ENCODE measurements at places on chromosomes 5 and 9.

DNA sequence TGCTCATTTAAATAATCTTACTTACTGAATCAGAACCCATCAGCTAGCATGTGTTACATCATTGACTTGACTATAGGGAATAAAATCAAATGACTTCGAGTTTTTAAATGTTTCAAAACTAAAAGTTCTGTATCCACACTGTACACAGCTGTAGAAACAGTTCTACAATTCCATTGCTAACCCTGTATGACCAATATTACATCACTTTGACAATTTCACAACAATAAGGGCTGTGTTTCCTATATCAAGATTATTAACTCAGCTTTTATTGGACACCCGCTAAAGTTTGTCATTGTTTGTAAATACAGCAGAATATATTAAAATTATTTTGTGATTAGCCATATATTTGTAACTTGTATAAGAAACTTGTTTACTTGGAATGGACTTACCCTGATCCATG lies 540.8 kb downstream of the PRELID2 start:
- DNase-seq: no peak

GRCh38 chr9:105114318-105114717 lies 130.1 kb upstream of the SLC44A1 start:
- DNase-seq: no peak

DNA sequence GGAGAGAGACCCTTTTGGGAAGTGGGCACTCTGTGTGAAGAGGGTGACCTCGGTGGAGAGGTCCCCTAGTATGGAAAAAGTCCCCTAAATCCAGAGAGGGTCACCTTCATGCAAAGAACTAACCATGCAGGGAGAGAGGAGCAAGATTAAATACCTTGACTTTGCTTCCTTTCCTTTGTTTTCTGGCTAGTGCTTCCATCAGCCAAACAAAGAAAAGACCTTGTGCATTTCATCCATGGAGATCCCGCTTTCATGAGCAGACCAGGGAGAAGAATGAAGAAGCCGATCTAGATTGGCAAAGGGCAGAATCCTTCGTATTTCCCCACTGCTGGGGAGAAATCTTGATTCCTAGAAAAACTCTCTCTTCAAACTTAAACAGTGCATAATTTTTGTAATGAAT lies 813.3 kb upstream of the CDH6 start:
- no peak for DNase-seq

DNA sequence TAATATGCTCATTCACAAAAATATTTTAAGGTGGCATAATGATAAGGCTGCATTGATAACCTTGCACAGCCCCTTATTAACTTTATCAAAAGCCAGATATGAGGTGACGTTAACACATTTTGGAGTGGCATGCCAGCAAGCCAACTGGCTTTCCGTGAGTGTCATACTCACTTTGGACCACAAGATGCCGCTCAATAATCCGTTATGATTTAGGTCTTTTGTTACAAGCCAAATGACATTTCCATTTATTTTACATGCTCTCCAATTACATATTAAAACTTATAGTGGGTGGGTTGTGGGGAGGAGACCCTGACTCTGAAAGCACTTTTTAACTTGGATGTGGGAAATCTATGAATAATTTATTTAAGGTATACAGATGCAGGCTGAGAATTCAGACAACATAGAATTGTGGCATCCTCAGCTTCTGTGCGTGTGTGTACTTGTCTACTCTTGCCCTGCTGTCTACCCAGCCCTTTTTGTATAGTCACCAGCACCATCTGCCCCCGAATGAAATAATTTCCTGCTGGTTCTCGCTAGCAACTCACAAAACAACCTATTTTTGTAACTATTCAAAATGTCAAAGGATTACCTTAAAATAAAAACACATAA lies 305.1 kb downstream of the PSAT1 start:
- no peak for DNase-seq

GRCh38 chr9:13278023-13278367 lies 1.5 kb downstream of the MPDZ start:
- DNase-seq: no peak

GRCh38 chr9:106639873-106640568 lies 222.9 kb upstream of the ZNF462 start:
- no peak for DNase-seq

GRCh38 chr9:21902136-21902535 lies 92.1 kb downstream of the CDKN2A start:
- DNase-seq: no peak

DNA sequence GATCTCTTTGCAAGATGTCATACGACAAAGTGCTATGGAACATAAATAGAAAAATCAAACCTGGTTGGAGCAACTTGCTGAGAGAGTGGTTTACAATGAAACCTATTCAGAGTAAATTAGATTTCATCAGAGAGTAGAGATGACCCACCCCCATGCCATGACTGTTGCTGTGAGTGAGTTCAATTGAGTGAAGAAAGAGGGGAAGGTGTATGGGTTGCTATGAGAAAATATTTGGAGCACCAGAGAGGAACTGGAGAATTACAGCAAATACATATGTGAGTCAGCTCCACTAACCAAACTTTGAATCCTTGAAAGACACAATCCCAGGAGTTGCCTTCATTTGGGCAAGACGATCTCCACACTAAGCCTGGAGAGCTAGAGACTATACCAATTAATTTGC lies 217.2 kb downstream of the RFX3 start:
- DNase-seq: no peak

GRCh38 chr5:92424785-92425426 lies 1041.8 kb upstream of the ARRDC3 start:
- DNase-seq: no peak

DNA sequence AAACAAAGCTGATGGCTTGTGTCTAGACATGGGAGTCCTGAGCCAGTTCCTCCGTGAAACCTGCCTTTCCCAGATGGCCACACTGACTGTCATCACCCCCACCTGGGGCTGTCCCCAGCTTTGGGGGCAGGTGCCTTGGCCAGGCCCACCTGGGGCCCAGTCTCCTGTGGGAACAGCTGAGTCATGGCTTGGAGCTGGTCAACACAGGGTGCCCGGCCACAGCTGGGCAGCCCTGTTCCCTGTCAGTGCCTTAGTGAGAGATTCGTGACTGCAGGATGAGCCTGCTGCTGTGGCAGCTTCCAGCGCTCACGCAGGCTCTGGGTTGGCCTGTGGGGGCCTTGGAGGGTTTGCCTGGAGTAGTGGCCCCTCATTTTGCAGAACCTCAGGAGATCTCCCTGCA lies 56.5 kb downstream of the COL5A1 start:
- DNase-seq: no peak

DNA sequence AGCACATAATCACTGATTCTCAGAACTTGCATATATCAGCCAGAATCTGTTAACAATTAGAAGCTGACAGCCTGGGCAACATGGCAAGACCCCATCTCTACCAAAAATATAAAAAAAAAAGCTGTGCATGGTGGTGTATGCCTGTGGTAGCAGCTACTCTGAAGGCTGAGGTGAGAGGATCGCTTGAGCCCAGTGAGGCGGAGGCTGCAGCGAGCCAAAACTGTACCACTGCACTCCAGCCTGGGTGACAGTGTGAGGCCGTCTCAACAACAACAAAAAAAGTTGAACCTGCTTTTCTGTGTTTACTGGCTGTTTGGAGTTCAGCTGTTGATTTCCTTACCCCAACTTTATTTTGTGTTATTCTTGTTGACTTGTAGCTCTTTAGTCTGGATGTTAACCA lies 66.8 kb downstream of the GOLPH3 start:
- no peak for DNase-seq

DNA sequence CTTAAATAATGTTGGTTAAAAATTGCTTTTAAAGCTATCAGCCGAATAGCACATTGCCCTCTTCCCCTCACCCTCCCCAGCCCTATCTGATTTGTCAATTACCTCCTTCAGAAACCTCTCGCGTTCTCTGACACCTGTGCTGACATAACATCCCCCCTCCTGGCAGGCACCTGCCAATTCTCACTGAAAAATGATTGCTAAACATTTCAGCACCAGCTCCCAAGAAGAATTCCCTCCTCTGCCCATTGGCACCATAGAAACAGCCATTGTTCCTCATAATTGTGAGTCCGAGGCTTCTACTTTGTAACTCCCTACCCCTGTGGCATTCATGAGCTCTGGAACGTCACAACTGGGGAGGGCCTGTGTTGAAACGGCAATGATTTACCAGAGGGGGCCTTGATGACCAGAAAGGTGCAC lies 20.2 kb downstream of the CDH6 start:
- DNase-seq: no peak

DNA sequence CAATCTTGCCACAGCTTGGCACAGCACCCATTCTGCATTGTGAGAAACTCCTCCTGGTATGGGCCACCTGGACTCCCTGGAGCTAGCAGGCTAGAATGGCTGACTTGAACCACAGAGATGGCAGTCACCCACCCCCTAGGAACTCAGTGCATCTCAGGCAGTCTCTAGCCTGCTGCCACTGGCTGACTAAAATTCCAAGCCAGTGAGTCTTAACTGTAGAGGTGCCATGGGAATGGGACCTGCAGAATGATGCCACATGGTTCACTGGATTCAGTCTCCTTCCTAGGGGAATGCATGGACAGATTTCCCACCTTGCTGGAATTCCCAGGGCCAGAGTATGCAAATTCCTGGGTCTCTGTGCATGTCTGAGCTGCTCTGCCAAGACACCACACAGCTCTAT lies 382.9 kb downstream of the MAN2A1 start:
- DNase-seq: no peak

DNA sequence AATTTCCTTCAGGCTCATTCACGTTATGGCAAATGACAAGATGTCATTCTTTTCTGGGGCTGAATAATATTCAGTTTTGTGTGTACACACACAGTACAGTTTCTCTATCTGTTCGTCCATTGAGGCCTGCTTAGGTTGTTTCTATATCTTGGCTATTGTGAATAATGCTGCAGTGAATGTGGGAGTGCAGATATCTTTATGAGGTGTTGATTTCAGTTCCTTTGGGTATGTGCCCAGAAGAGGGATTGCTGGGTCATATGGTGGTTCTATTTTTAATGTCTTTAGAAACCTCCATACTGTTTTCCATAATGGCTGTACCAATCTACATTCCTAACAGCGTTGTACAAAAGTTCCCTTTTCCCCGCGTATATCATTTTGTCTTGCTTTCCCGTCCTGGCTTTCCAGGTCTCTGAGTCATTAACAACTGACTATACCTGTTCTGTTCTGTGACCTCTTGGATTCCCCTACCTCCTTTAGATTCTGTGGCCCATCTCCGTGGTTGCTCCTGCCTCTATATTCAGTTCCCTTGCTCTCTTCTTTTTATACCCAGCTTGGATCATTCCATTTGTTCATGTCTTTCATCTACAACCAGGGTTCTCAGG lies 6.8 kb downstream of the SNX30 start:
- DNase-seq: no peak

DNA sequence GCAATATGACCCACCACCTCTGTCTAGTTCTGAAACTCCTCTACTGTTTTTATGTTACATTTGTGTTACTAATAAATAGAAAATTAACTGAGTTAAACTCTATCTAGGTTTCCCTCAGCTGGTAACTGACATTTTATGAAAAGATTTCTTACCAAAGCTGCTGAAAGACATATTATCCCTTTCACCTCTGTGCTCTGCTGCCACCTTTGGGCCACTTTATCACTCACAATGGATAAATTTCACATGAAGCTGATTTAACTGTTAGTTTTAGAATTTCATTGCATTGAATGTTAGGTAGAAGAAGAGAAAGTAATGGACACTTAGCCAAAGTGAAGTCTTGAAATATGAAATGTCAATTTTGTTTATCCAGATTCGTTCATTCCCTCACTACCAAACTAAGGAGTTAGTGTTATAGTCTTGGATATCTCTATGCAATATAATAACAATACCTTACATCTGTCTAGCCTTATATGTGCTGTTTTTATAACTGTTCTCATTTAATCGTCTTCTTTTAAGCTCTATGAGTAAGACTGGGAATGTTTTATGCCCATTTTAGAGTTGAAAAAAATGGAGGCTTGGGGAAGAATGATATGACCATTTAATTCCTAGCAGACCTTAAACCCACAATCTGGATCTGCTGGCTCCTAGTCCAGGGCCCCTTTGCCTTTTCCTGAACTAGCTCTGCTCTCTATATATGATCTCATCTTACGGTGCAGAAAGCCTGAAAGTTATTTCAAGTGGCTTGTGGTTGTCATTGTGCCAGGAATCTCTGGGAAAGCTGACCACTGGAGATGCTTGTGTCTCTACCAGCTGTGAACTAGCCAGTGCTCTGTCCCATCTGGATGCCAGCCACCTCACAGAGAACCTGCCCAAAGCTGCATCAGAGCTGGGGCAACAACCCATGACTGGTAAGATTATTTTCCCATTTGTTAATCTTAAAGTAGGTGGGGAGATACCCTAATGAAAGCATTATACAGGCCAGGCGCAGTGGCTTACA lies 97.1 kb downstream of the GOLPH3 start:
- no peak for DNase-seq

- DNase-seq: no peak
Measured at GRCh38 chr5:169022718-169023117, 278.2 kb downstream of the SLIT3 start.

DNA sequence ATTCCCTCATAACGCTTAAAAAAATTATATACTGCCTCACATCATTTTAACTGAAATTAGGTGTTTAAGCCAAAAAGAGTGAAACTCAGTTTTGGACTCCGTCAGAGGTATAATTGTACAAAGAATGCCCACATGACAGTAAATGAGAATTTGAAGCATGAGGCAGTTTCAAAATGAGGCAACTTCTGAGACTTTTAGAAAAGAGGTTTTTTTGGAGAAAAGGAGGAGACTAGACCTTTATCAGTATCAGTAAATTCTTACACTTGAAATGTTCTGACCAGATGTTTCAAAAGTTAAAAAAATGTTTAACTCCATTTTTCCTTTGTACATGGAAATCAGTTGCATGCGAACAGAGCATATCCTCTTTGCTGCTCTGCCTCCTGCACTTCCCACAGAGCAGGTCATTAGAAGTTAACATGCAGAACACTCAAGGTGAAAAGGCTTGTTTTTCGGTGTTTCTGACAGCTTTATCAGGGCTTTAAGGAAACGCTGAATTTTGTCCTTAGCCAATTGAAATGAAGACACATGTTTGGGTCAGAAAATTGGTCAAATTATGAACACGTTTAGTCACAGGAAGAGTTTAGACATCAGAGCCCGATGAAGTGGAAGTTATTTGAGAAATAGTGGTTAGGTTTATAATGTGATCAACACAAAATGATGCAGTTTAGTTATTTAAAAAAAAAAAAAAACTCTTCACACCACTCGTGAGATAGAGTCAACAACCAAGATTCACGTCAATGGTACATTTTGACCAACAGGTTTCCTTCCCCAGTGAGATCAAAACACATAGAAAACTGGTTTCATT lies 59.5 kb downstream of the PIK3R1 start:
- DNase-seq: no peak

- DNase-seq: no peak
Measured at GRCh38 chr5:18749763-18750162, 1115.5 kb downstream of the TAF11L14 start.

- no peak for DNase-seq
Measured at GRCh38 chr5:153400931-153401330, 89.5 kb upstream of the GRIA1 start.

DNA sequence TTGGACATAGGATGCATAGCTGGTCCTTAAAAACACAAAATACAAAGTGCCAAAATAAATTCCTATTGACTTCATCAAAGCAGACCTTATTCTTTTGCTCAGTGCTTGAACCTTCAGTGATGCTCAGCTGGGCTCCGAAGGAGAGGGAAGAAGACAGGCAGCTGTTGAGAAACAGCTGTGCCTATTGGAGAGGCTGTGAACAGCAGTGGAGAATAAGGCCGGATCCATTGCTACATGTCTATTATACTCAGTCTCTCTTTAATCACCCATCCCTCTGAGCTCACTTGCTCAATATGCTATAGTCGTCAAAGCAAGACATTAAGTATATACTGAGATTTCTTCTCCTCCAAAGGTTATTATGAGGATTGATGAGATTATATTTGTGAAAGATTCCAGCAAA lies 174.4 kb downstream of the CHSY3 start:
- DNase-seq: no peak

GRCh38 chr5:103938146-103938695 lies 375.6 kb upstream of the NUDT12 start:
- DNase-seq: no peak

All from stimulated activated CD4-positive, alpha-beta T cell treated with anti-CD3 and anti-CD28 coated beads, TNF-alpha, amount 100 ng/mL, for 1 hour (primary cell).